ENCODE measurements at places on chromosomes 4 and X.
A peak's percentile ranks its signal among the peaks of the same experiment; 100 is the strongest.

- no peaks in the 10 kb centered on the region for H3K36me3 ChIP-seq
- peaks cover 16% of the 10 kb centered on the region for H3K4me1 ChIP-seq
- H3K27ac ChIP-seq, result no peak overlapping the region
- no peaks in the 10 kb centered on the region for H3K27me3 ChIP-seq
Observed at GRCh38 chrX:56787734-56788152, 58.7 kb downstream of the NBDY start.

DNA sequence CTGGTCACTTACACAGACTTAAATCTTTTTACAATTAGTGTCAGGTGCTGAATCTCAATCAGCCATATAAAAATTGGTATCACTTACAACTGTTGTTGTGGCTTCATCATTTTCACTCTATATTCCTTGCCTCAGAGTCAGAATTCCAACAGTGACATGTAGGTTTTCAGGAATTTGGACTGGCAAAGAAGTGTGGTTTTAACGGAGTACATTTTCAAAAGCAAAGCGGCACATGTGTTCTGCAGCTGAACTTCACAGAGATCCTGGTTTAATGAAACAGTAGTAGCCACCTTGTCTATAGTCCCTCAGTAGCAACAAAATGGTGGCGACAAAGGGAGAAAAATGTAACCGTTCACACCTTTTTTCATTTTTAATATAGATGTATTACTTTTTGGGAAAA is 486.6 kb downstream of the FAT4 start:
- no peak overlapping the region for H3K27ac ChIP-seq
- H3K4me3 ChIP-seq, result no peak overlapping the region
- no peaks in the 10 kb centered on the region for H3K4me1 ChIP-seq
- no peaks in the 10 kb centered on the region for H3K36me3 ChIP-seq
- no peak for DNase-seq

DNA sequence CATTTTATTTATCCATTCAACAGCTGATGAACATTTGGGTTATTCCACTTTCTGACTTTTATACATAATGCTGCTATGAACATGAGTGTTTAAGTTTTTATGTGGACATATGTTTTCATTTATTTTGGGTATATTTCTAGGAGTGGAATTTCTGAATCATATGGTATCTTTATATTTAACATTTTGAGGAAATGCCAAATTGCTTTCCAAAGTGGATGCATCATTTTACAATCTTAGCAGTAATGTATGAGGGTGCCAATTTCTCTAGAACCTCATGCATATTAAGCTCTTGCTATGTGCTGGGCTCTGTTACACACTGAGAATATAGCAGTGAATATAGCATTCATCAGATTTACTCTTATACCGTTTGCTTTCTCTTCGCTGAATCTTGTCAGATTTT is 983.7 kb downstream of the STIM2 start:
- no peaks in the 10 kb centered on the region for H3K27me3 ChIP-seq
- no peak overlapping the region for H3K4me3 ChIP-seq
- DNase-seq, result no peak
- H3K4me1 ChIP-seq, result no peaks in the 10 kb centered on the region
- H3K36me3 ChIP-seq, result no peaks in the 10 kb centered on the region
- no peak overlapping the region for H3K27ac ChIP-seq

- H3K4me1 ChIP-seq, result peaks cover 10% of the 10 kb centered on the region
- no peaks in the 10 kb centered on the region for H3K36me3 ChIP-seq
- no peak overlapping the region for H3K27ac ChIP-seq
- no peaks in the 10 kb centered on the region for H3K27me3 ChIP-seq
Observed at GRCh38 chr4:37389967-37390580, 145.5 kb downstream of the NWD2 start.

DNA sequence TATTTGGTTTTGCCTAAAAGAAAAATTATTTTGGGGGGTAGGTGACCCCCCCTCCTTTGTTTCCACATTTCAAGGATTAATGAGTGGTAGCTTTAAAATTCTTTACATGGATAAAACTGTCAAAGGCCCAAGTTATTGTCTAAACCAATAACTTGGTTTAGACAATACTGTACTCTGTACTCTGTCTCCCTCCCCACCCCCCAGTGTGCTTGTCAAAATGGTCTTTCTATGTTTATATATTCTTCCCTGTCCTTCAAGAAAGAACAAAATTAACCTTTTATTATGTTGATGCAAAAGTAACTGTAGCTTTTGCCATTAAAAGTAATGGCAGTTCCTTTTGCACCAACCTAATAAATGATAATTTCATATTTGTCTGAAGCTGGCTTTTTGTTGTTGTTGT is 9.5 kb upstream of the RGN start:
- no peaks in the 10 kb centered on the region for H3K36me3 ChIP-seq
- no peaks in the 10 kb centered on the region for H3K4me1 ChIP-seq
- no peak overlapping the region for H3K27ac ChIP-seq
- no peak for DNase-seq
- H3K4me3 ChIP-seq, result no peak overlapping the region
- H3K27me3 ChIP-seq, result no peaks in the 10 kb centered on the region

DNA sequence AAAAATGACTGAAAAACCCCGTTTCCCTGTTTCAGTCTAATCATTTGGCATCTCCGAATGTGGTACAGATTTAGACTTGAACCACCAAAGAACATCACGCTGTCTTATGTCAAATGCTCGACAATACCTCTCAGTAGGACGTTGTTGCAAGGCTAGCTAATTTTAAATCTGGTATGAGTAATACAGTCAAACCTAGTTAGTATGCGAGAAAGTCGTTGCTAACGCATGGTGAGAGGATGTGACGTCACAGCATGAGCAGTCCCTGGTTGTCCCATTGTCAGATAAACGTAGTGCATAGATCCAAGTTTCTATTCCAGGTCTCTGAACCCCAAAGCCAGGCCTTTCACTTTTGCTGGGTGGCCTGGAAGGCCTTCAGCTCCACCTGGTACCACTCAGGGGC is 44.7 kb downstream of the SETD7 start:
- H3K4me3 ChIP-seq, result no peak overlapping the region
- no peaks in the 10 kb centered on the region for H3K4me1 ChIP-seq
- peaks cover 33% of the 10 kb centered on the region for H3K36me3 ChIP-seq

DNA sequence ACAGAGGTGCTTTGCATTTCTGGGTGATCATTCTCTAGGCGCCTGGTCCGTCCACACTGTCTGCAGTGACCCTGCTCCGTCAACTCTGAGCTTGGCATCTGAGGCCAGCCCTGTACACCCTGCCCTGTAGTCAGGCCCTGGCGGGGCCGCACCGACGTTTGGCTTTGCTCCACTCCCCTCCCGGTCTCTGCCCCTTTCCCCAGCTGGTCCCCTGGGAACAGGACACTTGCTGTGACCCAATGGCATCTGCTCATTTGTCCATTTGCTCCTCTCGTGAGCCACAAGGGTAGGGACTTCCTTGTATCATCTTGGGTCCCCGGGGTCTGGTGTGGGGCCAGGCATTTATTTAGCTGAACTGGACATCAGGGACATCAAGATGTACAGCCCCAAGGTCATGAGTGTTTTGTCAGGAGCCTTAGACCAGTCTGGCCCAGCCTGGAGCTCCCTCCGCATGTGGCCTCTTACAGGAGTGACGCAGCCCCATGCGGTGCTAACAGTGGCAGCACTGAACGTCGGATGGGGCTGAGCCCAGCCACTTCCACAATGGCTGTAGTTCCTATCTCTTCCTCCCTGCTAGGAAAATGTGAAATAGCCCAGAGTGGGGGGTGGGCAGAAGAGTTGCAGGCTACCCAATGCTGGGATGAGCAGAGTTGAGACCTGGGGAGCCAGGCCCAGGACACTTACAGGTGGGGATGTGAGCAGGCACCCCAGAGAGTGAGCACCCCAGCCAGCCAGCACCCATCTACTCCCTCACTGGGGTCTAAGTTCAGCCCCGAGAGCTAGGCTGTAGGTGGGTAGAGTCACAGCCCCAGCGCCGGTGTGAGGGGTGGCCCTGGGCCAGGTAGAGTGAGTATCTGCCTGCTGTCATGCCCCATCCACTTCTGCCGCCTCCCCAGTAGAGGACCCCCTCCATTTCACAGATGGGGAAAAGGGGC is 2.0 kb upstream of the SH3BP2 start:
- H3K4me3 ChIP-seq, result no peak overlapping the region
- H3K4me1 ChIP-seq, result peaks cover 68% of the 10 kb centered on the region
- no peaks in the 10 kb centered on the region for H3K27me3 ChIP-seq

DNA sequence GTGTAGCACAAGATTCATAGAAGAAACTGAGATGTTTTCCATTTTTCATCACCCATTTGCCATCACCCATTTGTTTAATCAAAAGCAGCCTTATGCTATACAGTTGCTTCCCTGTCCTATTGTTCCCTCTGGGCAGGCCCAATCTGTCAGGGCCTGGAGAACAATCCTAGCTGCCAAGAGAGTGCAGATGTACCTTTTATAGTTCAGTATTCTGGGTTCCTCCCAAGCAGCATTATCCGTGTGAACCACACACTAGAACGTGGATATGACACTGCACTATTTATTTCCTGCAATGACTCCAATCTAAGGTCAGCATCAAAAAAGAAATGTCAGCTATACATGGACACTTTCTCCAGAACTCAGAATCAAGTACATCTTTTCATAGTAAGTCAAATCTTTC is 269.0 kb downstream of the ADGRA3 start:
- no peaks in the 10 kb centered on the region for H3K27me3 ChIP-seq
- no peak overlapping the region for H3K4me3 ChIP-seq
- DNase-seq, result no peak
- no peak overlapping the region for H3K27ac ChIP-seq

DNA sequence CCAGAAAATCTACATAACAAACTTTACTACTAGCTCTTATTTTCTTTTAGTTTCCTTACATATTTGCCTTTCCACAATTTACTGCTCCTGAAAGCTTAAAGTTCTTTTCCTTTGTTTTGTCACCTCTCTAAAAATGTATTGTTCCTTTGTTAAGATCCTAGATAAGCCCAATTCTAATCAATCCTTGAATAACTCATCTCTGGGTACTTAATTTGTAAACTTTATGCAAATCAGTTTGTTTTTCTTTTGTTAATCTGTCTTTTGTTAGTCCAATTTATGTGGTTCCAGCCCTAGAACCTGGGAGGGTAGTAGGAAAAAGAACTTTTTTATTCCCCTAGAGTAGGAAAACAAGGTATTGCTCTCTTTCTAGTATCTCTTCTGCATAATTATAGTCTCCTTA is 444.7 kb downstream of the PCDH10 start:
- no peak for DNase-seq
- no peaks in the 10 kb centered on the region for H3K27me3 ChIP-seq
- H3K4me3 ChIP-seq, result no peak overlapping the region

DNA sequence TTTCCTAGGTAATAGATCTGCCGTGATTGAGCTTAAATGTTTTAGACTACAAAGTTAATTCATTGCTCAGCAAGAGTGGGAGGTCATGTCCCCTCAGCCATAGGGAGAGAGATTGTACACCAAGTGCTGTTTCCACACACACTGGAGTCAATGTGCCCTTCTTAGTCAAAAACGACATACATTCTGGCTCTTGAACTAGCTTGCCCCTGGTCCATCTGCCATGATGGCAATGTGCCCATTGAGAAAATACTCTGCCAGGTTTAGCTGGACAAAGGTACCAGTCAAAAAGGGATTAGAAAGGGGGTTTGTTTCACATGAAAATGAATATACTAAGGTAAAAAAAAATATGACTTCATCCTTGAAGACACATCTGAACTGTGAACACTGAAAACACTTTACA is 377.1 kb upstream of the ADGRL3 start:
- H3K4me1 ChIP-seq, result no peaks in the 10 kb centered on the region
- no peak for DNase-seq

- H3K4me1 ChIP-seq, result no peaks in the 10 kb centered on the region
- no peak overlapping the region for H3K27ac ChIP-seq
- peaks cover 11% of the 10 kb centered on the region for H3K36me3 ChIP-seq
- H3K27me3 ChIP-seq, result no peaks in the 10 kb centered on the region
Observed at GRCh38 chrX:46500054-46500453, 45.2 kb downstream of the ZNF674 start.

DNA sequence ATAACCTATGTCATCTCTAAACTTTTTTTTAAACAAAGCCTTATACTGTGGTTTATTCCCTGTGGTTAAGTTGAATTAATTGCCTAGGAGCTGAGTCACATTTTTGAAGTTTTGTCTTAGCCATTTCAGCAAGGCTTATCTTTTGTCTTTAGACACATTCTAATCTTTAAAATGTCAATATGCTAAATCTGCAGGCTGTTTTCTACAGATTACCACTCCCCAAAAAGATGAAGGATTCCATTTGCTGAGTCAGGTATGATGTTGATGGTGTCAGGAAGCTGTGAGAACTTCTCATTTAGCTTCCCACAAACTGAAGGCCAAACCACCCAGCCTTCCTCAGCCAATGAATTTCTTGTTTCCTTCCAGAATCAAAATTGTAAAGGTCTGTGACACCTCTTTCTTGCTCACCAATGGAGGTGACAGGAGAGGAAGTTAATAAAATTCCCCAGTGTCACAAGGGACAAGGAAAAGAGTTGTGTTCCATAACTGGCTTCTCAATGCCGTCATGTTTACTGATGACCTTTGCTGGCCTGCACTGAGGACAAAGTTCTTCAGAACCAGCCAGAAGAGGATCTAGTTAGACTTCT is 3.7 kb upstream of the CXCL6 start:
- H3K27ac ChIP-seq, result no peak overlapping the region
- peaks cover 2% of the 10 kb centered on the region for H3K27me3 ChIP-seq
- no peak for DNase-seq
- H3K4me1 ChIP-seq, result no peaks in the 10 kb centered on the region

DNA sequence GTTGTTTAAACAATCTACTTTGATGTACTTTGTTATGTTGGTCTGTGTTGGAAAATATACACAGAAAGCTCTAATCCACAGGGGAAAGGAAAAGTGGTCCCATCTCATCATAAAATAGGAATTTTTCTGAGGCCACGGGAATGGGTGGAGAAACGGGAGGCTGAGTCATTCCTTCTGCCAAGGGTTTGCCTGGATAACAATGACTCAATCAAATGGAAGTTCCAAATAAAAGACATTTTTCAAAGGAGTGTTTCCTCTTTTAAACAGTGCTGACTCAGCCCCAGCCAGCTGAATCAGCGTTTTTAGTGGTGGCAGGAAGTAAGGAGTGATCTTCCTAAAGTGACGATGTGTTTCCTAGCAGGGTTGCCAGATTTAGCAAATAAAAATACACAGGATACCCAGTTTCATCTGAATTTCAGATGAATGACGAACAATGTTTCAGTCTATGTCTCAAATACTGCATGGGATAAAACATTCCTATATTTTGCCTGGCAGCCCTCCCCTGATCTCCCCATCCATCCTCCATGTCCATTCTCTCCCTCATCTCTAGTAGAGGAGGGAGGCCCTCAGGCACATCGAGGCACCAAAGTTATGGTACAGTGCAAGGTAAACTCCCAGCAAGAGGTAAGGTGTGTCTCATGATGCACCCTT is 345.4 kb upstream of the GATB start:
- no peaks in the 10 kb centered on the region for H3K27me3 ChIP-seq
- no peaks in the 10 kb centered on the region for H3K36me3 ChIP-seq
- DNase-seq, result no peak

- no peaks in the 10 kb centered on the region for H3K27me3 ChIP-seq
- H3K36me3 ChIP-seq, result peaks cover 5% of the 10 kb centered on the region
- H3K27ac ChIP-seq, result no peak overlapping the region
- H3K4me1 ChIP-seq, result no peaks in the 10 kb centered on the region
- peak; percentile 65 for DNase-seq
Observed at GRCh38 chr4:86916392-86916791, 18.4 kb upstream of the AFF1 start.

GRCh38 chr4:3571921-3572320 is 39.7 kb upstream of the LRPAP1 start:
- H3K27ac ChIP-seq, result no peak overlapping the region
- no peak overlapping the region for H3K4me3 ChIP-seq
- no peaks in the 10 kb centered on the region for H3K4me1 ChIP-seq
- no peaks in the 10 kb centered on the region for H3K36me3 ChIP-seq
- H3K27me3 ChIP-seq, result no peaks in the 10 kb centered on the region
- no peak for DNase-seq

- H3K4me1 ChIP-seq, result no peaks in the 10 kb centered on the region
- H3K36me3 ChIP-seq, result no peaks in the 10 kb centered on the region
- H3K4me3 ChIP-seq, result no peak overlapping the region
- no peak for DNase-seq
- H3K27ac ChIP-seq, result no peak overlapping the region
Observed at GRCh38 chrX:34848281-34848680, 94.3 kb upstream of the FAM47B start.
